Sigmoid colon (tissue), 7 donors: ENCODE measurements at places on chromosomes 1 and 21.
A peak's percentile ranks its signal among the peaks of the same experiment; 100 is the strongest.

- no peak for DNase-seq
Observed at GRCh38 chr1:15509586-15509985, 14.4 kb downstream of the CASP9 start.

GRCh38 chr1:11622398-11622797 lies 31.8 kb downstream of the FBXO2 start:
- DNase-seq: no peak

DNA sequence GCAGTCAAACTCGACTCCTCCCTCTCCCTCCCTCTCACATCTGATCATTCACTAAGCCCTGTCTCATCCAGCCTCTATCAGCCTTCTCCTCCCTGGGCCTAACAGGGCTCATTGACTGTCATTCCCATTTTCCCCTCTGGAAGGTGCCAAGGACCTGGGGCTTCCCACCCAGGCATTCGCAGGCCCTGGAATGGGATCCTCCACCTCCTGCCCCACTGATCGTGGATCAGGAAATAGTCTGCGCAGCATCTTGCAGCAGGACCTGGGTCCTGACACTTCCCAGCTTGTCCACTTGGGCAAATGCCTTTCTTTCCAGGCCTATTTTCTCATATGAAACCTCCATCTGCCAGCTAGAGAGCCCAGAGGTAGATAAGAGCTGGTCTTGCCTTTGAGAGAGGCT lies 71.2 kb upstream of the ZC3H12A start:
- DNase-seq: no peak

GRCh38 chr1:72846476-72847278 lies 564.3 kb upstream of the NEGR1 start:
- DNase-seq: no peak

DNA sequence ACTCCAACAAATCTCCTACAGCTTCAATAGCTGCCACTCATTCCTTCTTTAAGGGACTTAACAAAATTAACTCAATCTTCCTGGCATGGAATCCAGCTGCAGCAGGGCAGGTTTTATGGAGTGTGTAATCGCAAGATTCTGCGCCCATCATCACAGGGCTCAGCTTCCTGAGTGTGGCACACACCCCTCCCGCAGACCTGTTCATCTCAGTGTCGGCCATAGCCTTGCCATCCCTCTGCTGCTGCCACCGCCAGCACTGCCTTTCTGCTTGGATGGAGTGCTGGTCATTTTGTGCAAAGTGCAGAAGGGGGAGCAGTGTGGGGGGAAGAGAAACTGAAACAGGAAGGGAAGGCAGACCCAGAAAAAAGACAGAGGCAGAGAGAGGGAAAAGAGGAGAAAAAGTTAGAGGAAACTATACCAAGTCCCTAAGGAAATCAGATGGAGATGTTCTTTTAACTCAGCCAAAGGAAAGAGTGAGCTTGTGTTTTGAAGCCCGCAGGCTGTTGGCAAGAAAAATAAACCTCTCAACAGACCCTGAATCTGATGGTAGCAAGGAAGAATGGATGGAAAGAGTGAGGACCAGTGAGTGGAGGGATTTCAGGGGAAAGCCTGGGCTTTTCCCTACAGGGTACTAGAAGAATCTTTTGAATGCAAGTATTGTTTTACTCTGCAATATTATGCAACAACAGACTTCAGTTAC lies 324.2 kb downstream of the SEC16B start:
- DNase-seq: no peak

GRCh38 chr21:17416139-17416538 lies 96.7 kb upstream of the CXADR start:
- no peak for DNase-seq

GRCh38 chr1:147338571-147338970 lies 96.1 kb downstream of the CHD1L start:
- no peak for DNase-seq

- DNase-seq: no peak
Observed at GRCh38 chr1:154719586-154720327, 111.8 kb upstream of the ADAR start.

- DNase-seq: no peak
Observed at GRCh38 chr1:74857676-74858075, 124.7 kb downstream of the TYW3 start.

GRCh38 chr1:206698011-206698410 lies 13.3 kb downstream of the MAPKAPK2 start:
- DNase-seq: no peak

DNA sequence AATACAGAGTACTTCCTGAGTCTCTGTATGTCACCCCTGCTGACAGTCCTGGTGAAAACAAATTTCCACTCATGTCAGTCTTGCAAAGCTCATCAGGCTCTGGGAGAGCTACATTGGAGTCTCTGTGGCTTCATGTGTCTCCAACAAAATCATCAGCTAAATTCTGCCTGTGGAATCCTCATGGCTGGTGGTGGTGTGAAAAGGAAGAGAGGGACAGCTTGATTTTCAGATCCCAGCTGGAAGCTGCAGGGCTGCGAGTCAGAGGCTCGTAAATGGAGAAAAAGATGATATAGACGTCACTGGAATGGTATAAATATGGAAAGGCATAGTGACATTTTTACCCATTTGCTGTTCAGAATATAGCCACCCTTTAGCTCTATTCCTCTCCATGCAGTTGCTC lies 150.2 kb downstream of the ASTN1 start:
- no peak for DNase-seq

GRCh38 chr1:93448983-93449804 lies 1.3 kb downstream of the FNBP1L start:
- no peak for DNase-seq

- no peak for DNase-seq
Observed at GRCh38 chr1:220924331-220924970, 45.2 kb downstream of the HLX start.

DNA sequence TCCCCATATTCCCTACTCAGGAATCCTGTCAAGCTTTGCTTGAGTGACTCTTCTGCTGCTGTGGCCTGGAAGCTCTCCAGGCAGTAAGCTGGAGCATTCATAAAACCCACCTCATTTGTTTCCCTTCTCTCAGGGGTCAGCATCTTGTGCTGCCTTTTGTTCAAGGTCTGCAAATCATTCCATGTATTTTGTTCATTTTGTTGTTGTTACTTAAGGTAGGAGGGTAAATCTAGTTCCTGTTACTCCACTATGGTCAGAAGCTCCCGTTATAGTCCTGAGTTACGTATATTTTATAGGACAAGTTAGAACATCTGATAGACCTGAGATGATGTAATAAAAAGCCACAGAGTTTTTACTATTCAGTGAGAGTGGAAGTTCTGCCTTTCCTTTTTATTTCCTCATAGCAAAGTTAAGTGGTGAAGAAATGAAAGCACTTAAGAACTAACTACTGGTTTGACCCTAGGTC lies 9.9 kb downstream of the SYNJ1 start:
- DNase-seq: no peak

DNA sequence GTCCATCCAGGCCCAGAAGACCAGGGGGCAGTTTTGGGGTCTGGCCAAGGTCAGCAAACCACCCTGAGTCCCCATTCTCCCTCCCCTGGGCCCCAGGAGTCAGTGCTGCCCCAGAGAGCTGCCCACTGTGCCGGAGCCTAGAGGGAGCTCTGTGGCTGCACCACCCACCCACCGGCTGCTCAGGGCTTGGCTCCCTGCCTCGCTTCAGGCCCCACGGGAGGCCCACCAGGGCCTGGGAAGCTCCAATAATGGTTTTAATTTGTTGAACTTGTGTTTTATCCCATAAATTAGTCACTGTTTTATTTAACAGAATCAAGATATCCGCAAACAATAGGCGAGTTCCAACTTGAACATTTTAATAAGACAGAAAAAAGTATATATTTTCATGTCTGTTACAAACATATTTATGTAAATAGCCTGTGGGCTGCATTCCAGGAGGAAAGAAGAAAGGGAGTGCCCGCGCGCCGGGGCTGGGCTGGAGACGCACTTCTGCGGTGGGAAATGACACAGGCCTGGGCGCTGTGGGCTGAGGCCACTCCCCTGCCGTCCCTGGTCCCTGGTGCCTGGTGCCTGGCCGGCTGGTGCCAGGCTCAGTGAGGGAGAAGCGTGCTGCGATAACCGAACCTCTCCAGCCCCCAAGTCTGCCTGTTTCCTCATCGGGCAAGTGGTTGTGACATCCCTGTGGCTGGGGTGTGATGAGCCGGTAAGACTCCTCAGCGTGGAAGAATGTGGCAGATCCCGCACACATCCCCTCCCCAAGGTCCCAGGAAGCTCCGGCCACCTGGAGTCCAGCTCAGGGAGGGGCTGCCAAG lies 160.5 kb downstream of the PEX14 start:
- peak; percentile 86 for DNase-seq

DNA sequence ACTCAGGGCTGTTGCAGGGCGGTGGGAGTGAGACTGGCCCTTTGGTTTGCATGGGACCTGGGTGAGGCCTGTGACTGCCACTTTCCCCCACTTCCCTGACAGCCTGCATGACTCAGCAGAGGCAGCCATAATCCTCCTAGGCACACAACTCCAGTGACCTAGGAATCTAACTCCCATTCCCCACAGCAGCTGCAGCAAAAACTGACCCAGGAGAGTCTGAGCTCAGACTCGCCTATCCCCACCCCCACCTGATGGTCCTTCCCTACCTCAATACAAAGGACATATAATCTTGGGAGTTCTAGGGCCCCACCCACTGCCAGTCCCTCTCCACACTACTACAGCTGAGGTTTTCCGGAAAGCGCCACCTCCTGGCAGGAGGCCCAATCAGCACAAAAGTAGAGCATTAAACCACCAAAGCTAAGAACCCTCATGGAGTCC lies 26.7 kb downstream of the NDC1 start:
- no peak for DNase-seq

- peak; percentile 94 for DNase-seq
Observed at GRCh38 chr1:158999316-159000069, 10.2 kb upstream of the IFI16 start.

DNA sequence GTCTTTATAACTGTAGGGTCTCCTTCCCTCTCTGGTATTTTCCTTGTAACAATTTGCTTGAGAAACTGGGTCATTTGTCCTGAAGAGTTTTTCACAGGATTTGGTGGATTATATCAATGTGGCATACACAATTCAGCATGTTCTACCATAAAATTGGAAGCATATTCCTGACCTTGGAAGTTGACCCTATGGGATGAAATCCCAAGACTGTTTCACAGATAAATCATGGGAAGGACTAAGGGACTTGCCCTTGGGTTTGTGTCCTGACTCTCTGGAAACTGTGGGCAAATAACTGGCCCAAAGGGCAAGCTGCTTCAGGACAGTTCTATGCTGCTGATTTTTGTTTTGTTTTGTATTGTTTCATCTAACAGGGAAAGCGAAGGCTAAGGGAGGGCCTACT lies 255.6 kb downstream of the TM2D1 start:
- no peak for DNase-seq

- no peak for DNase-seq
Observed at GRCh38 chr1:245337829-245338484, 183.2 kb downstream of the KIF26B start.

- DNase-seq: no peak
Observed at GRCh38 chr21:14071902-14072734, 138.6 kb downstream of the LIPI start.

- DNase-seq: peak; percentile 67
Observed at GRCh38 chr1:67367370-67368045, 59.8 kb downstream of the IL12RB2 start.

GRCh38 chr1:70554341-70554740 lies 143.3 kb downstream of the CTH start:
- DNase-seq: no peak

- DNase-seq: peak; percentile 75
Observed at GRCh38 chr1:234701737-234702341, 91.9 kb upstream of the IRF2BP2 start.

DNA sequence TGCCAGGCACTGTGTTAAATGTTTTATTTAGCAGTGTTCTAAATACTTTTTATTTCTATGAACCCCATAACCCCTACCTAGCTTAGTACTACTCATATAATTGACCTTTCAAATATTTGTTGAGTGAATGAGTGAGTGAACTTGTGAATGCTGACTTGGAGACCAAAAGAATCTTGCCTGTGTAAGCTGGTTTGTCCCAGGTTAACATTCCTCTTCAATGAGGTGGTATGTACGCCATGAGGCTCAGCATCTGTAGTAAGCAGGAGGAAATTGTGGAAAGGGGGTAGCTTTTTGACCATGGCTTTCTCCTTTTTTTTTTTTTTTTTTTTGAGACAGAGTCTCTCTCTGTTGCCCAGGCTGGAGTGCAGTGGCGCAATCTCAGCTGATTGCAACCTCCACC lies 14.6 kb downstream of the MED18 start:
- no peak for DNase-seq

GRCh38 chr1:21084111-21084810 lies 92.4 kb downstream of the EIF4G3 start:
- DNase-seq: no peak

DNA sequence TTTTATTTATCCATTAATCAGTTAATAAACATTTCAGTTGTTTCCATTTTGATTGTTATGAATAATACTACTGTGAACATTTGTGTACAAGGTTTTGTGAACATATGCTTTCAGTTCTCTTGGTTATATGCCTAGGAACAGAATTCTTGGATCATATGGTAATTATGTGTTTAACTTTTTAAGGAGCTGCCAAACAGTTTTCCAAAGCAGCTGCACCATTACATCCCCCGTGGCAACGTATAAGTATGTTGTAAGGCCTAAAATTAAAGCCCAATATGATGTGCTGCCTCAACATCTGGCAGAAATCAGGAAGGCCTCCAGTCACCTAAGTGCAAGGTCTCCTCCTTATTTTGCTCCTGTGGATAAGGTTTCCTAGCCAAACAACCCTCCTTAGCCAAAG lies 235.6 kb upstream of the CACYBP start:
- no peak for DNase-seq

DNA sequence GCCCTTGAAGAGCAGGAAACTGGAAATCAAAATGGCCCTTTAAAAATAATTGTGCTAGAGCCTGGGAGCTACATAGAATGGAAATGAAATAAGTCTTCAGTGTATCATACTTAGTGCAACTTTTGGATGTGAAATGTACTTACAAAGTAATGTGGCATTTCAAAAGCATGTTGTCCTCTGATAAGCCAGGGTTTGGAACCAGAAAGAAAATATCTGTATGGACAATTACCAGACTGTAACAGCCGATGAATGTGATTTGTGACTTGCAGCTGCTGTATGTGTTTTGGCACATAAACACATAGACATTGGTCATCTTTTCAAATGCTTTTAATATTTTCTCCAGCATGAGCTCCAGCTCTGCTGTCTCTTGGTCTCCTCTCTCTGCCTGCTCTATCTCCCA lies 546.4 kb downstream of the OMA1 start:
- no peak for DNase-seq

- DNase-seq: no peak
Observed at GRCh38 chr1:191350938-191351337, 807.3 kb upstream of the RGS18 start.

DNA sequence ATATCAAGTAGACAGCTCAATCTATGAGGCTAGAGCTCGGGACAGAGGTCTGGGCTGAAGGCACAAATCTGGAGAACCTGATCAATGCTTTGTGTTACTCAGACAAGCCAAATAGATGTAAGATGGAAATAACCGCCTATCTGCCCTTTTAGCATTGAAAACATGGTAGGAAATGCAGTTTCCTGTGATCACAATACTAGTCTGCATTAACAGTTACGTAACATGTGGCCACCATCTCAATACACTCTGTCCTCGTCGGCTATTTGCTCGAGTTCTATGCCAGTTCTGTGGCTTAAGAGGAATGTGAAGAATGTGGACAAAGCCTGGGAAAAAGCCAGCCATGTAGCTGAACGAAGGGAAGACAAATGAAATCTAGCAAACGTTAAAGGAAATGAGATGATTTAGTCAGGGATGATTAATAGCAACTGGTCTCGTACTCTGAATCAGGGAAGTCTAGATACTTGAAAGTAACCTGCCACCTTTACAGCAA lies 73.3 kb downstream of the HSF2BP start:
- DNase-seq: peak; percentile 84

- no peak for DNase-seq
Observed at GRCh38 chr1:20729990-20730689, 2.4 kb downstream of the SH2D5 start.
